ENCODE measurements at places on chromosomes 16 and 17. TPM values are rescaled to one million over a fixed set of nuclear protein-coding genes. Genes with fewer than 3 reads are reported as not detected.

The VTN gene
- 15.6 TPM for polyA plus RNA-seq

The TPSG1 gene
- polyA plus RNA-seq = 0.49 TPM

The KRTAP1-1 gene
- not detected for polyA plus RNA-seq

The RHBDF1 gene
- polyA plus RNA-seq = 42.0 TPM

The RBFOX1 gene
- 1.8 TPM for polyA plus RNA-seq

The DUSP3 gene
- polyA plus RNA-seq = 62.6 TPM

DNA sequence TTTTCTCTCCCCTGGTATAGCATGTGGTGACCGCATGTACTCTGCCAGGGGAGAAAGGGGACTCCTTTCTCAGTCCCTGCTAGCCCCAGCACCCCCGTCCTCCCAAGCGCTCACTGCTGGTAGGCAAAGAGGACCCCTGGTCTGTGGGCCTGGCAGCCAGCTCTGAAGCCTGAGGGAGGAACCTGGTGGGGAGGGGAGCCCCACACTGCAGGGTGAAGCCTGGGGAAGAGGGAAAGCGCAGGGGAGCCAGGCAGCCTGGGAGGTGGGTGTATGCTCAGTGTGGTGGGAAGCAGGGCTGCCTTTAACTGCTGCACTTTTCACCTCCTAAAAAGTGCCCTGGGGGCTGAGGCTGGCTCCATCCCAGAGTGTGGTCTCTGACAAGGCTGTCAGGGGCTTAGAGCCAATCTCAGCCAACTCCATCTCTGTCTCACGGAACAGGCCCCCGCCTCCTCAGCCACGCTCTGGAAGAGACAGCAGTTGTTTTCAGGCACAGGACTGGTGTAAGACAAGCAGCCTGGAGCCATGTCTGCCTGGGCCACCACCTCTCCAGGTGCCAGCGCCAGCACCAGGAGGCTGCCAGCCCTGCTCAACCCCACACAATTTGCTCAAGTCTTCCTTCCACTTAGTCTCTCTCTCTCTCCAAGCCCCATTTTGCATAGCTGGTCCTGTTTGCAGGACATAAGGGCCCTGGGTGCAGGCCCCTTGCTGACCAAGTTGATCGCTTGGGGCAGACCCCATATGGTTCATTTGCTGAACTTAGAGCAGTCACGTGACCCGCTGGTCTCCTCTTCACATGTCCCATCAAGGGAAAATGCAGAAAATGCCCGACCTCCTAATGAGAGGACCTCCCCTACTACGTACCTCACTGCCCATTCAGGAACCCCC is 14.7 kb upstream of the TBX2 start:
- DNase-seq = no peak

DNA sequence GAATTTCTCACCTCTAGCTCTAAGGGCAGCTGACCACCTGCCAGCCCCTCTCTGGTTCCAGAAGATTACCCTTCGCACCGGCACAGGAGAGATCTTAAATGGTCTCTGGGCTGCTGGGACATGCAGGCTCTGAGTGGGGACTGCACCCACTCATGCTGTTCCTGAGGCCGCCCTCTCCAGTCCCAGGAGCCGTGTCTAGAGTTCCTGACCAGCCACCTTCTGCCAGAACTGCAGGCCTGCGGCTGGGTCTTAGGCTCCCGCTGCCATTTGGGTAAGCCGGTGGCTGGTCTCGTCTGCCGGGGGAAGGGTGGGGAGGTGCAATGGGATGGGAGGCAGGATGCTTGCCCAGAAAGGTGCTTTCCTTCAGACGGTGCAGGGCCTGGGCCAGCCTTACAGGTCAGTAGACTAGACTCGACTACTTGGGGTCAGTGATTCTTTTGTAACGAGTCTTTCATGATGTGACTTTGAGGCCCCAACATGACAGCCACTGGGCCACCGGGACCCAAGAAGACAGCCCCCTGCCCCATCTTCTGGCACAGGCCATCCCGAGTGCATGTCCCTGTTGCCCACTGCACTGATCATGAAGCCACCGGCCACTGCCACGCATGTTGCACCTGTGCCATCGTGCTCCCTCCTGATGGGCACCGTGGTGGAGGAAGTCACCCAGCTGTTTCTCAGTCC is 26.4 kb downstream of the B9D1 start:
- no peak for DNase-seq

DNA sequence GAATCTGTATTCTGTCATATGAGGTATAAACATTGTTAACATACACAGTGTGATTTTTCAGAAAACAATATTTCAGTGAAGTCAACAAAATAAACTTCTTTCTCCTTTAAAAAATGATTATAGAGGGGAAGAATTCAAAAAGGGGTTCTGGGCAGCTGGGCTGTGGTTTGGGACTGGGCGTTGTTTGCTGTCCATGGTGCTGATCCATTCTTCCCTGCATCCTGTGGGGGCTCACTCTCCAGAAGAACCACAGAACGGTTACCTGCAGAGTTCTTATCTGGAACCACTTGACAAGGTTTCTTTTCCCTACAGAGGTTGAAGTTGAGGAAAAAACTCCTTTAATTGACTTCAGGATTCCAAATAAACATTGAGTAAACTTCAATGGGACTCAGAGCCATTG is 1091.0 kb downstream of the CDH8 start:
- DNase-seq = peak; percentile 26

GRCh38 chr16:88809068-88809675 is 2.6 kb downstream of the APRT start:
- no peak for DNase-seq

DNA sequence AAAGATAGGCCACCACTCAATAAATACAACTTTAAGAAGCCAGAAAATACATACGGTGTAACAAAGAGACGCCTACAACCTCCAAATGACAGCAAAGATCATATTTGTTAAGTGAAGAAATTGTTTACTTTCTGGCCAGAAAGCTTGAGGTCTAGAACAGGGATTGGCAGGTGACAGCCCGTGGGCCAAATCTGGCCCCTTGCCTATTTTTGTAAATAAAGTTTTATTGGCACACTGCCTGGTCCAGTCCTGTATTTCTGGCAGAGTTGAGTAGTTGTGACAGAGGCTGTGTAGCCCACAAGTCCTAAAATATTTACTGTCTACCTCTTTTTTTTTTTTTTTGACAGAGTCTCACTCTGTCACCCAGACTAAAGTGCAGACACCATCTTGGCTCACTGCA is 3.4 kb upstream of the CLEC19A start:
- DNase-seq = no peak

DNA sequence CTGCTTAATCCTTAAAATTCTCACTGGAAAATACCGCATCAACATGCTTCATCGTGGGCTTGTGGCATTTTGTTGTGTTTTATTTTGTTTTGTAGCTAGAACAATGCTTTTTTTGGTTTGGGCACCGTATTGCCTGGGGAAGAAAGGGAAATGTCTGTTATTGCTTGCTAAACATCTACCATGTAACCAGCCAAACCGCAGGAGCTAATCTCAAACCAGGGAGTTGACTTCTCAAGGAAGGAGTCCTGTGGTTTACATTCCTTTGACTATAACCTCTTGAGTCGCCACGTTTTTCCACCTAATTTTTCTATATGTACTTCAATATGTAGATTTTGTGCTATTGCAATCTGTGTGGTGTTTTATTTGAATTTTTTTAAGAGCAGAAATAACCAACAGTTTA is 593.5 kb upstream of the SOX9 start:
- no peak for DNase-seq

DNA sequence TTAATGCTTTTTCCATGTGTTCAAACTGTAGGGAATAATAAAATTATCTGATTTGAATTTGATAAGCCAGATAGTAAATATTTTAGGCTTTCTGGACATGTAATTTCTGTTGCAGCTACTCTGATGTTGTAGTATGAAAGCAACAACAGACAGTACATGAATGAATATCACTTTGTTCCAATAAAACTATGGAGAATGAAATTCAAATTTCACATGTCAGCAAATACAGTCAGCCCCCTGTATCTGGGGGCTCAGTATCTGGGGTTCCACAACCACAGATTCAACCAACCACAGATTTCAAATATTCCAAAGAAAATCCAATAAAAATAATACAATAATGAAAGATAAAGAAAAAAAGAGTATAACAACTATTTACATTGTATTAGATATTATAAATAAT is 8.2 kb upstream of the CLTC start:
- no peak for DNase-seq

DNA sequence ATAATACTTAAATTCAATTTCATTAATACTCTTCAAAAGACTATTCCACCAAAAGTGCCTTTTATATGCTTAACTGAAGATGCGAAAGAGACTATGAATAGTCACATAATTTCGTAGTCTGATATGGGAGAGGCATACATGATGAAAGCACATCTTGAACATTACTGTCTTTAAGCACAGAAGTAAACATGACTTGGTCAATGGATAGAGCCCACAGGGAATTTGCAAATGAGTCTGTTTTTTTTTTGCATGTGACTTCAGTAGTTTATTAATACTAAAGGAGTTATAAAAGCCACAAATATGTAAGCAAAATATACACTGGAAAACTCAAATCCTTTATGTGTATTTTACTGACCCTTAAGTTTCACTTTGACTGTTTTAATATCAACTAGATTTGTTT is 15.9 kb downstream of the ADPRM start:
- DNase-seq = no peak

DNA sequence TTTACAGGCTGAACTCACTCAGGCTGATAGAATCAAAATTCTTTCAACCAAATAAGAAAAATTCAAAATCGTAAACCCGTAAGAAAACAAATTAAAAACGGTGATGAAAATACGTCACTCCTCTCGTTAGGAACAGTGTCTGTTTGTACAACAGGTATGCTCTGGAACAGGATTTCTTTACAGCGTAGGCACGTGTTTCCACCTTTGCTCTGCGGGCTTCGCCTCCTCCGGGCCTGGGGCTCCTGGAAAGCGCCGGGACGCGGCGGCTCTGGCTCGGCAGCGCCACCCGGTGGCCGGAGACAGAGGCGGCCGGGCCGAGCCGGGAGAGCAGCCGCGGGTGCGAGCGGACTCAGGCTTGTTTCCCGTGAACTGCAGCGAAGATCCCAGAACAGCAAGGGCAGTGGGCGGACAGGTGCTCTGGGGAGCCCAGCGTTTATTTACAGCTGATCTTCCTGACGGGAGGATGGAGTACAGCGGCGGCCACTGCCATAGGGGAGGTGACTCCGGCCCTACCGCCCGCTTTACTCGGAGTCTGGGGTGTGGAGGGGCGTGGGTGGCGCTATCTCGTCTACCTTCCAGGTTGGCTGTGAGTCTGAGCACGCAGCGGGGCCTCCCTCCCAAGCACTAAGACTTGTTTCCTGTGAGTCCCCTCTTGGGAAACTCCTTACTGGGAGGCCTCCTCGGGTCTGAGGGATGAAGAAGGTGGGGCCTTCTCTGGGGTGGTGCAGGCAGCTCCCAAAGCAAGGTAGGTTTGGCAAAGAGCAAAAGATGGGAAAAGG is 40.5 kb upstream of the ATP2A3 start:
- peak; percentile 45 for DNase-seq

DNA sequence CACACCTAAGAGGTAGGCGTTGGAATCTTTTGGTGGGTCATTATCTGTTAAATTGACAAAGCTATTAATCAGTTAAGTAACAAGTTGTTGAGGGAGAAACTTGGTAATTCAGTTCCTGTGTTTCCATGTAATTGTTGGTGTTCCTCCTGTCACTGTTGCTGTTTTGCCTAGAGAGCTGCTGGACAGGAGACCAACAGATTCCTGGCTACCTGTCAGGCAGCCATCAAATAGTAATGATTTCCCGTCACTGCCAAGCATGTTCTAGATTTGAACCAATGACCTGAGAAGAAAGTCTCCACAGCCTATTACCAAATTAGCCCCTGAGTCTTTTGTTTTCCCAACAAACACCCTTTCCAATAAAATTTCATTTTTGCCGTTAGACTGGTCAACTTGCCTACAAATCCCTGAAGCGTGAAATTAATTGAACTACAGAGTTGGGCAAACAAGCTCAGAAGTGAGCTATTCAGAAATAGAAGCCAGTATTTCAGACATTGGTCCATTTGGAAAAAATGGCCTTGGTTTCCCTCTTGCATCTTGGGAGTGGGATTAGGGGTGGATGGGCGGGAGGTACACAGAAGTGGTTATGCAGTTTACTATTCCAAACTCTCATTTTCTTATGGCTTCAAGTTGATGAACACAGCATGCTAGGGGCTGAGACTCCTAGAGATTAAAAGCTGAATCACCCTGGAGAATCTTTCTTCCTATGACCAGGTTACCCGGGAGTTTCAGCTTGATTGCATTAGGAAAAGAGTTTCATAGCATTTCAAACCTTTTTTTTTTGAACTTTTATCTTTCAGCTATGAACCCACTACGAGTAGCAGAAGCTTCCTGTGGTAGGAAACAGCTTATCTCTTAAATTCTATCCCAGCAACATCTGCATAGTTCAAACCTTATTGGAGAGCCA is 262.8 kb upstream of the MAF start:
- DNase-seq = no peak

- no peak for DNase-seq
Measured at GRCh38 chr17:57043276-57043675, 41.8 kb upstream of the AKAP1 start.

DNA sequence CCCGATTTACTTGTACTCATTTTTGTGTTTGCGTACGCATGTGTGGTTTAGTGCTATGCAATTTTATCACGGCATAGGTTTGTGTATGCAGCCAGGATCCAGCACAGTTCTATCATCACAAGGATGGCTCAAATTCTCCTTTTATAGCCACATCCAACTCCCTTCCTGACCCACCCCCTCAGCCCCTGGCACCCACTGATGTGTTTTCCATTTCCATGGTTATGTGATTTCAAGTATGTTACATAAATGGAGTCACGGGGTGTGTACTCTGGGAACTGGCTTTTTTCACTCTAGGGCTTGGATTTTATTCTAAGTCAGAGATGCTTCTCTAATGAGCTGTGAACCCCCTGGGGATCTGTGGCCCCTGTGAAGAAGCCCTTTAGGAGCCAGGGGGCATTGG is 16.8 kb downstream of the IL4R start:
- no peak for DNase-seq

DNA sequence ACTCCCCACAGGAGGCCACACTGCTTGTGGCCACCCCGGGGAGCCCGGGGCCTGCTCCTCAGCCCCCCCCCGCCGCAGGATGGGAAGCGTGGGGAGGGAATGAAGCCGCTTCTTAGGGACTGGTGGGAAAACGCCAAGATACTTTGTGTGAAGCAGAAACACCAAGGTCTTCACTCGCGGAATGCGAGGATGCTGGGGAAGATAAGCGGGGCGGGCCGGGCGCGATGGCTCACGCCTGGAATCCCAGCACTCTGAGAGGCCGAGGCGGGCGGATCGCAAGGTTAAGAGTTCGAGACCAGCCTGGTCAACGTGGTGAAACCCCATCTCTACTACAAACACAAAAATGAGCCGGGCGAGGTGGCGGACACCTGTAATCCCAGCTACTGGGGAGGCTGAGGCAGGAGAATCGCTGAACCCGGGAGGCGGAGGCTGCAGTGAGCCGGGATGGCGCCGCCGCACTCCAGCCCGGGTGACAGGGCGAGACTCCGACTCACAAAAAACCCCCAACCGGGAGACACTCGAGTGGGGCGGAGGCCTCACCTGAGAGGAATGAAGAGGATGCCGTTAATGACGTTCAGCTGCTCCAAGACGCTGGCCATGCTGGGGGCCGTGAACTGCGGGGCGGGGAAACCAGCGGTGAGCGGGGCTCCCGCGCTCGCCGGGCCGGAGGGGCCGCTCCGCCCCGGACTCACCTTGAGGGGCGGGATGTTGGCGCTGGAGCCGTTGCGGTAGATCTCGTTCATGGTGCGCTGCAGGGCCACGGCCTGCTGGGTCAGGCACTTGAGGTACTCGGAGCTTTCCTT is 20.3 kb downstream of the CLUH start:
- DNase-seq = no peak
